Left renal pelvis (tissue), 4 donors: ENCODE measurements at places on chromosomes 7 and 10. TPM values are rescaled to one million over a fixed set of nuclear protein-coding genes. Genes with fewer than 3 reads are reported as not detected.

DNA sequence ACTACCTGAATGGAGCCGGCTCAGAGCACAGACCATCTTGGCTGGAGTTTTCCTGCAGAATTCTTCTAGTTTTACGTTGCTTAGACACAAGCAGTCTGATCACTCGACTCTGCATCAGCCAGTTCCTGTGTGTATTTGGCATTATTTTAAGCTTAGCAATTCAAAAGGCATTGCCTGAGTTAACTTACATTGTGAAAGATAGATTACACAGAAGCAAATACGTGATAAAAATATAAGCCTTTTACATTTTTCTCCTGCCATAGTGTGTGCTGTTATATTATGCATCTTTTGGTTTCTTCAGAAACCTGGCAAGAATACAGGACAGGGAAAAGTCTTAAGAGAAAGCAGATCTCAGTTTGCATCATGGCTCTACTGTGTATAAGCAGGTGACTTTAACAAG is 98.1 kb downstream of the LRRC4 start:
- DNase-seq: no peak

DNA sequence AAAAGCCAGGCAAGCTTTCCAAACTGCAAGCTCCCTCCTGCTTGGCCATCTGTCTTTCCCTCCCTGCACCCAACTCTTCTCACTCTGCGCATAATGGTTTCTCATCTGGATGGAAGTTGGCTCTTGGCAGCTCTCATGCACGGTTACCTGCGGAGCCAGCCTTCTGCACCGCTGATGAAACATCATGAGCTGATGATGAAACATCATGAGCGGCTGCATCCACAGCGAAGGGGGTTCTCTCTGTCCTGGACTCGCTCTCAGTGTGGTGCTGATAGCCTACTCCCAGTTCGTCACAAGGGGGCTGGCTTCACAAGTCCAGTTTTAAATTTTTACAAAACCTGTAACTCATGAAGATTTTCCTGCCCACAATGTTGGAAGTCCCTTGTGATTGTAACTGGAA is 457.5 kb downstream of the ACTR3B start:
- DNase-seq: no peak

The DEPP1 gene
- polyA plus RNA-seq: 7.4 TPM

- no peak for DNase-seq
Measured at GRCh38 chr10:57898231-57898630, 369.5 kb downstream of the IPMK start.

- DNase-seq: no peak
Measured at GRCh38 chr10:120943542-120943941, 92.4 kb downstream of the WDR11 start.

DNA sequence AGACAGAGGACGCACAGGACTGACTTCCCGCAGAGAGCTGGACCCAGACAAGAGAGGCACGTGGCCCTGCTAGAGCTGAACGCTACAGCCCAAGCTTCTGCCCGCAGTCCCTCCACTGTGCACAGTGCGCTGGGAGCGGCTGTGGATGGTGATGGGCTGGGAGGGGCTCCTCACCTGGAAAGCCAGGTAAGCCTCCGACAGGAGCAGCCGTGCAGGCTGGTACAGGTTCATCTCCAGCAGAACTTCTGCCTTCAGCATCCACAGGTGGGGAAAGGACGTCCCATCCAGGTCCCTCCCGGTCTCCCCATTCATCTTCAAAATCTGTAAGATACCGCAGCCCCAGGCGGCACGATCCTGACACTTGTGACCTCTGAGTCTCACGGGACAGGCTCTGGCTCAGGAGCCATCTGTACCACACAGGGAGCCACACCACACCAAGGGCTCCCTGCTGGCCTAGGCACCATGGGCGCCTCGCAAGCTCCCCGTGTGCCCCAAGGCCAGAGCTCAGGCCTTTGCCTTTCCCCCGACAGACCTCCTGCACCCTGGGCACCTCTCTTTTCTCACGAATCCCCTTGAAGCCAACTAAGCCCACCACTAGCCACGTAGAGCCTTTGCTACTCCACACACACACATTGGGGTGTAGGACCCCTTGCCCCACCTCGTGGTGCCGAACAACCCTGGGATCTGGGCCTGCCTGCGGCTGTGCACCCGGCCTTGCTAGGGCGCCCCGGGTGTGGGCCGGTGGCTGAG is 76.3 kb downstream of the CFAP46 start:
- DNase-seq: no peak

The RBP4 gene
- 0.27 TPM for polyA plus RNA-seq

The ZMIZ2 gene
- 101 TPM for polyA plus RNA-seq

GRCh38 chr10:71486484-71487114 is 89.9 kb downstream of the CDH23 start:
- no peak for DNase-seq

DNA sequence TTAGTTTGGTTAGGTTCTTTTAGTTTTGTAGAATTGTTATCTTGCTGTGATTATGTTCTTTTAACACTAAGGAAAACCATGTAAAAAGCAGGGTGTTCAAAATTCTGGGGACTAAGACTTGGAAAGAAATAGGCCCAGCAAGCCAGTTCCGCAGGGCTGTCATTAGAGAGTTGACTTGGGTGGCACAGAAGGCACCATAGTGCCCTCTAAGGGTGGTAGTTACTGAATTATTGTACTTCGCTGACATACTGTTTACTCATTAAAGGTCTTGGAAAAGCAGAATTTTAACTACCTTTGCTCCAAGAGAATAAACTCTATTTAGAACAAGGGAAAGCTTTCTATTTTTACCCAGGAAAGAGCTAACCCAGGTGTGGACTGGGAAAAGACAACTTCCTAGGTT is 86.5 kb downstream of the OTUD1 start:
- DNase-seq: no peak

GRCh38 chr7:101557978-101558741 is 70.9 kb downstream of the MYL10 start:
- no peak for DNase-seq

- no peak for DNase-seq
Measured at GRCh38 chr10:132850246-132850645, 64.3 kb upstream of the NKX6-2 start.

DNA sequence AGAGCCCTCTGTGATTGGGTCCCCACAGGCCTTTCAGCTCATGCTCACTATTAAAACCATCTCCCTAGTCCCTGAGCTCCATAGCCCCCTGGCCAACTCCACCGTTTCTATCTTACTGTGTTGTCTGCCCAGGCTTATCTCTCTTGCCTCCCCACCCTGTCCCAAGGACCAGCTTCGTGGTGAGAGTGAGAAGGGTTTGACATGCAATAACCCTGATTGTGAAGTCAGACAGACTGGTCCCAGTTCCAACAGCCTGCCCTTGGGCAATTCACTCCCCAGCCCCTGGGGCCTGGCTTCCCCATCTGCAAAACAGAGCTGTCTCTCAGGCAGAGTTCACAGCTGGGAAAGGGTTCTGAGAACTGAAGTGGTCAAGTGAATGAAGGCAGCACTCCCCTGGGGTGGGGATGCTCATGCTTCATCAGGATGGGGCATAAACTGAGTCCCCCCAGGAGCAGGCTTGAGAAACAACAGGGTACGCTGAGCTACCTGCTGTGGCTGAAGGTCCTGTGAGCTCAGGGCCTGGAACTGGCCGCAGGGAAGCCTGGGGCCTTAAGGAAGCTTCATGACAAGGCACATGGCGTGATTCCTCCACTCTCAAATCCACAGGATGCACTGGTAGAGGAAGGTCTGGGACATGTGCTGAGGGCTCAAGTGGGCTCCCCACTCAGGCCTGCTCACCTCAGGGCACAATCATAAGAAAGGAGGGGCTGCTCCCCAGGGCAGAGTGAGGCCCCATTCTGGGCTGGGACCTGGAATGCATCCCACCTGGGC is 1.8 kb upstream of the PPIF start:
- no peak for DNase-seq

GRCh38 chr7:76201732-76202665 is at the start of gene SRRM3:
Gene SRRM3, plus strand, starts transcription at chr7:76201896. Its CDS starts 33,171 bp downstream, at chr7:76235067.
- DNase-seq: peak; percentile 51

- no peak for DNase-seq
Measured at GRCh38 chr7:3928727-3929515, 627.9 kb downstream of the SDK1 start.
